Stimulated activated CD4-positive, alpha-beta T cell treated with anti-CD3 and anti-CD28 coated beads, TNF-alpha, amount 100 ng/mL, for 24 hours (primary cell): ENCODE measurements at places on chromosomes 6 and 20.

- no peak for DNase-seq
Observed at GRCh38 chr6:36510365-36510764, 36.9 kb downstream of the STK38 start.

DNA sequence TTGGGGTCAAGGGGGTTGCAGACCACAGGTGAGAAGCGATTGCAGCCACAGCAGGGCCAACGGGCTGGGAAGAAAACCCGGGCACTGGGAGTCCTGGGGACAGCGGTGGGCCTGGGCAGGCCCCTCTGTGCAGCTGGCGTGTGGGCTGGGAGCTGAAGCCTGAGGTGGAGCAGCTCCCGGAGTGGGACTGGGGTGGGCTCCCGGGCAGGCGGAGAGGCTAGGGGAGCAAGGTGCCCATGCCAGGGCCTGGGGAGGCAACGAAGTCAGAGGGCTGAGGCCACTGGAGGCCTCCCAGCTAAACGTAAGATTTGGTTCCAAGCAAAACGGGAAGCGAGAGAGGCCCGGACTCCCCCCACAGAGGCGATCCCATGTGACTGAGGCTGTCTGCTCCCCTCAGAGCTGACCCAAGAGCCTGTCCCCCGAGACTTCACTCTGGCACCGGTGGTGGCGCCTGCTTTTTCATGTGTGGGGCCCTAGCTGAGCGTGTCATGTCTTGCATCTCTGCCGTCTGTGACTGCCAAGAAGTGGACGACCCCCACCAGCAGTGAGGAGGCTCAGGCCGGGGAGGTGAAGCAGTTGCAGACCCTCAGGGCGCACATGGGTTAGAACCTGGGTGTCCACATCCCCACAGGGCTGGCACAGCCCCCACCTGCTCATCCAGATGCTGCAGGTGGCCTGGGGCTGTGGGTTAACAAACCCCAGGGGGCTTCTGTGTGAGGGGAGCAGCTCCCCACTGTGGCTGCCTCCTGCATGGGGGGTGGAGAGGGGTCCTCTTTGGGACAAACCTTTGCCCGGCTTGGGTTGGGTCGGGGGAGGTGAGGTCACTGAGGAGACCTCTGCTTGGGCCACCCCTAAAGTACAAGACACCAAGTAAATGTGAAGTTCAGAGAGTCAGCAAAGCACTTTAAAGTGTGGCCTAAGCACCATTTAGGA lies 212.3 kb downstream of the TAF4 start:
- no peak for DNase-seq

GRCh38 chr6:67112120-67112519 lies 1405.1 kb upstream of the EYS start:
- no peak for DNase-seq

GRCh38 chr20:17939622-17940223 lies 28.9 kb downstream of the SNX5 start:
- no peak for DNase-seq

- DNase-seq = no peak
Observed at GRCh38 chr20:6566821-6567220, 200.7 kb upstream of the BMP2 start.

GRCh38 chr6:113486199-113486598 lies 370.9 kb upstream of the MARCKS start:
- DNase-seq = no peak

- DNase-seq = no peak
Observed at GRCh38 chr6:14031516-14031915, 86.1 kb upstream of the CD83 start.

- peak; percentile 69 for DNase-seq
Observed at GRCh38 chr6:169831450-169832246, 80.2 kb downstream of the ERMARD start.

DNA sequence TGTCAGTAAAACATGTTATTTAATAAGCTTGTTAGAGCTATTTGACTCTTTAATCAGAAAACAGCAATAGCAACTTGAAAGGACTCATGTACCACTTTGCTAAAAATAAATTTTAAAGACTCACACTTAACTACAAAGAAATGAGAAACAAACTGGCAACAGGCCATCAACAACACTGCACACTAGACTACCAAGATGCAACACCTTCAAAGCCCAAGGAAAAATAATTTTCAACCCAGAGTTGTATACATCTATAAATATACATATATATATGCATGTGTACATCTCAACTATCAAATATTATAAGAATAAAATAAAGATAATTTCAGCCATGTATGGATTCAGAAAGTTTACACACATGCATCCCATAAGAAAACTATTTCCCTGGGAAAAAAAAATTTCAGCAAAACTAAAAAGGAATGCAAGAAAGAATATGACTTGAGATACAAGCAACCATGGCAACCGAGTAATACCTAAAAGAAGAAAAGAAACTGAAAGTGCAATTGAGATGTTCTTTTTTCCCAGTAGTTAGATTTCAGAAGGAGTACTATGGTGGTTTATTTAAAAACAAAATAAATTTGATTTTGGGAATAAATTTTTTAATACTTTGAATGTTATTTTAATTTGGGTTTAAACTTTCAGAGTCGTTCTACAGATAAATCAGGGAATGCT lies 303.8 kb downstream of the UBE3D start:
- DNase-seq = no peak

DNA sequence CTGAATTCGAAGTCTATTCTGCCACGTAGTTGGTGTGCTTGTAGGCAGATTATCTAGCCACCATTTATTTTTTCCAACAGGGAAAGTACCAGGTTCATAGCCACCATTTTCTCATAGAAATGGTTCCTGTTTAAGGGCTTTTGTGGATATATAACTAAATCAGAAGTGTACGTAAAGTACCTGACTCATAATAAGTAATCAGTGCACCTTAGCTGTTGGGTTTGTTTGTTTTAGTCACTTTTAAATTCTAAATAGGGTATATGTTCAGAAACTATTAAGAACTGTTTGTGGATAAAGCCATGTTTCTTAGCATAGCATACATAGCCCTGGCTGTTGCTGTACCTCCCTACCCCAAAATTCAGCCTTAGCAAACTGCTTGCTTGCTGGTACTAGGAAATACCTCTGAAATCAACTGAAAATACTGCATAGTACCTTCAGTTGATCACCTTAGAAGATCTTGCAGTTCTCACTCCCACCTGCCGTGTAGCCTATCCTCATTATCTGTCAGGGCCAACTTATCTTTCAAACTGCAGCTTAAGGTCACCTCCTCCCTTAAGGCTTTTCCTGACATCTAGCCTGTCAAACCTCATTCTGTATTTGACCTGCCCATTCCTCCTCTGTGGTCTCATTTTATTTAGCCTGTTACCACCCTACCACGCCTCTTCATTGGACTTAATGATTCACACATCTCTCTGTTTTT lies 44.6 kb upstream of the COL10A1 start:
- no peak for DNase-seq

- no peak for DNase-seq
Observed at GRCh38 chr6:112199001-112199403, 55.4 kb downstream of the LAMA4 start.

DNA sequence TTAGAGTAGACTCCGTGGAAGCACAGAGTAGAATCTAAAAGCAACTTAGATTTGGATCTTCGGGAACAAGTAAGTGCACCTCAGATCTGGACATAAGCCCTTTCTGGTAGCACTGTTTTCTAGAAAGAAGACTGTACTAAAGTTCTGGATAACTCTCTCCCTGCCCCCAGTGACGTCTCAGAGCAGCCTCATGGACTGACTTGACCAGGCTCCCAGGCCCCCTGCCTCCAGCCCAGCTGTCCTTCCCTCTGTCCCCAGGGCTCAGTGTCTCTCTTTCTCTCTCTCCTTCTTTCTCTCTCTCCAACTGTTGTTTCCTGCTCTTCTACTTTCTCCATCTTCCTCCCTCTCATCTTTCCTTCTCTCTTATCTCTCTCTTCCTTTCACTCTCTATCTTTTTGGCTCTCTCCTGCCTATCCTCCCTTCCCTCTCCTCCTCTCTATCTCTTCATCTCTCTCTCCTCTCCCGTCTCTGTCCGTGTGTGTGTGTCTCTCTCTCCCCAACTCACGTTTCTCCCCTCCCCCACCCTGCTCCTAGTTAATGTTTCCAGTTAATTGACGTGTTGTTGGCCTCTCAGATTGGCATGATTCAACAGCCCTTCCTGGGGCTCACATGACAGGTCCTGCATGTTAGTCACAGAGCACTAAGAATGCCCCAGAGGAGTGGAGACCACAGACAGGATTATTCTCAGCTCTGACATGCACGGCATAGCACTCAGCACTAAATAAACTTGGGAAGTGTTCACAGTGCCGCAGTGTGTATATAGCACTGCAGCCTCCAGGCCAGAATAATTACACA lies 180.4 kb upstream of the FOXQ1 start:
- no peak for DNase-seq

GRCh38 chr6:31614075-31614619 lies 887 bp upstream of the AIF1 start:
- DNase-seq = no peak
